Panc1 (cell line): ENCODE measurements at places on chromosomes 3 and 15.

DNA sequence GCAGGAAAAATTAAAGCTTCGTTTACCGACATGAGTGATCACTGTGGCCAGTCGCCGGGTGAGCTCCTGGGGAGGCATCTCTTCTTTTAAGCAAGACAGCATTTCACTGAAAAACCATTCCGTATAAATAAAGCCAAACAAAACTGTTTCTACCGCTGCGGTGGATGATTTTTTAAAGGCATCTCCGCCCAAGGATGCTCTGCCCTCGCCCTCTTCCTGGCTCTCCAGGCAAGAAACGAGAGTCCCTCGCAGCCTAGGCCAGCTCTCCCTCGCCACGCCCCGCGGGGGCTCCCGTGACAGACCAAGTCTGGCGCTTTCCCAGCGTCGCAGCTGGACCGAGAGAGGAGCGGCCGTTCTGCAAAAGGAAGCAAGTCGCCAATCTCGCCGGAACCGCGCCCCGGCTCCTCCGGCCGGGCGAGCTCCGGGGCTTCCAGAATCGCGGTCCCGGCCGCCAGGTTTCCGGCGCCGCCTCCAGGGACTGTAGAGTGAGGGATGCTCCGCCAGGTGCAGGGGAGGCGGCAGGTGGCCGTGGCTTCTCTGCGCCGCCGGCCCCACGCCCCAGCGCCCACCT is 458 bp downstream of the MCF2L2 start:
- no peak for DNase-seq

GRCh38 chr3:14562121-14562890 is 22.2 kb upstream of the GRIP2 start:
- no peak for DNase-seq

DNA sequence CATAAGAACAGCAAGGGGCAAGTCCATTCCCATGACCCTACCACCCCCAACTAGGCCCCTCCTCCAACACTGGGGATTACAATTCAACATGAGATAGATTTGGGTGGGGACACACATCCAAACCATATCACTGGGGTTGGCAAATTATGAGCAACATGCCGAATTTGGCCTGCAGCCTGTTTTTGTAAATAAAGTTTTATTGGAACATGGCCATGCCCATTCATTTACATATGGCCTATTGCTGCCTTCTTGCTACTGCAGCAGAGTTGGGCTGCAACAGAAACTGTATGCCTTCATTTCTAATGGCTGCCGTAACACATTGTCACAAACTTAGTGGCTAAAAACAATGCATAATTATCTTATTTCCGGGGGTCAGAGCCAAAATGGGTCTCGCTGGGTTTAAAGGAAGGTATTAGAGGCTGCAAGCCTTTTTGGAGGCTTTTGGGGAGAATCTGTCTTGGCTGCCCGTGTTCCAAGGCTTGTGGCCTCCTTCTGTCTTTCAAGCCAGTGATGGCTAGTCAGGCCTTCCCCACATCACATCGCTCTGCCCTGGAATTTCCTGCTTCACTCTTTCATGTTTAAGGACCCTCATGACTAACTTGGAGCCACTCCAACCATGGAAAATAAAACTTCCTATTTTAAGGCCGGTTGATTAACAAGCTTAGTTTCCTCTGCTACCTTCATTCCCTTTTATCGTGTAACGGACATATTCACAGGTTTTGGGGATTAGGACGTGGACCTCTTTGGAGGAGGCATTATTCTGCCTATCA is 428.5 kb upstream of the PROK2 start:
- no peak for DNase-seq

DNA sequence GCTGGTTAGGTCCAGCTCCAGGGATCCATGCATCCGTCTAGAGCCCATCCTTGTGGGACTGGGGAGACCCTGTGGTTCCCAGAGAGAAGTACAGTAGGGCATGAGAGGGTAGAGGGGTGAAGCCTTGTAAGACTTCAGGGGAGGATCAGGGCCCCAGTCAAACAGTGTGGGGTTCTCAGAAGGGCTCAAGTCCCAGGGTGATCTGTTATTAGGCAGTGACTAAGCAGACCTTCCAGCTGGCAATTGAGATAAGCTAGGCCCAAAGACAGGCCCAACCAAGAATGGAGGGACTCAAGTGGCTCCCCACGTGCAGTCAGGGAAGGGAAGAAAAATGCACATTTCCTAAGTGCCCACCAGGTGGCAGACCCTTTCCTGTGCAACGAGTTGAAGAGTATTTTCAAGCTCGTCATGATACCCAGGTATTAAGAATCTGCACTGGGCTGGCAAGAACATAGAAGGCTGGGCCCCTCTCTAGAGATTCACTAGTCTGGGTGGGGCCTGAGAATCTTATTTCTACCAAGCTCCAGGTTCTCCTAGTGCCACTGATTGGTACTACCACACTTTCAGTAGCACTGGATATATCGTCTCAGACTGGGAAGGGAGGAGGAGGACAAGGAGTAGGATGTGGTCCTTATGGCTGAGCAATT is 240.8 kb downstream of the NR1D2 start:
- DNase-seq, result peak; percentile 20

GRCh38 chr3:146322216-146322817 is 71.4 kb upstream of the PLSCR4 start:
- DNase-seq, result no peak

DNA sequence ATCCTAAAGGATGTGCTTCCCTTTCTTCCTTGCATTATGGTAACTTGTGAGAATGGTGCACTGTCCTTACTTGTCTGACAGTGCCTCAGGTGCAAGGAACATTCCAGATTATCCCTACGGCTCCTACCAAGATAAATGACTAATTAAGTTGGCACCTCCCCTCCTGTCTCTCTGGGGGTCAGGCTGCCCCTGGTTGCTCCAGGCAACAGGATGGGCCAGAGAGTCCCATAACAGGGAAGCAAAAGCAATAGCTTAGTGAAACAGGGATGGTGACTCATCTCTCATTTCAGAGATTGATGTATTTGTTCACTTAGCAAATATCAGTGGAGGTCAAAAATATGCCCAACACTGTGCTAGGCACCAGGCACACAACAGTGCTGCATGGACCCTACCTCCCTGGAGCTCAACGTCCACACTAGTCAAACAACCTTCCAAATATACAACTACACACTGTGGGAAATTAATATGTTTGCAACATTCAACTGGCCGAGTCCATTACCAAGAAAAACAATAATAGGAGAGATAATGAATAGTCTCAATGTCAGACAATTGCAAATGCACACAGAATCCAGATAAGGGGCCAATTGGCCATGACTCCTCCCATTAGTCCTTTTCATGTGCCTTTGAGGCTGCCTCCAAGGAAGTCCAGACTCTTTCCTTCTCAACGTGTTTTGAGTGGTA is 249.0 kb downstream of the TLE3 start:
- no peak for DNase-seq

GRCh38 chr15:88393719-88394519 is 73.3 kb downstream of the MRPL46 start:
- DNase-seq, result no peak

- DNase-seq, result no peak
Observed at GRCh38 chr3:72238801-72239200, 453.9 kb upstream of the PROK2 start.

DNA sequence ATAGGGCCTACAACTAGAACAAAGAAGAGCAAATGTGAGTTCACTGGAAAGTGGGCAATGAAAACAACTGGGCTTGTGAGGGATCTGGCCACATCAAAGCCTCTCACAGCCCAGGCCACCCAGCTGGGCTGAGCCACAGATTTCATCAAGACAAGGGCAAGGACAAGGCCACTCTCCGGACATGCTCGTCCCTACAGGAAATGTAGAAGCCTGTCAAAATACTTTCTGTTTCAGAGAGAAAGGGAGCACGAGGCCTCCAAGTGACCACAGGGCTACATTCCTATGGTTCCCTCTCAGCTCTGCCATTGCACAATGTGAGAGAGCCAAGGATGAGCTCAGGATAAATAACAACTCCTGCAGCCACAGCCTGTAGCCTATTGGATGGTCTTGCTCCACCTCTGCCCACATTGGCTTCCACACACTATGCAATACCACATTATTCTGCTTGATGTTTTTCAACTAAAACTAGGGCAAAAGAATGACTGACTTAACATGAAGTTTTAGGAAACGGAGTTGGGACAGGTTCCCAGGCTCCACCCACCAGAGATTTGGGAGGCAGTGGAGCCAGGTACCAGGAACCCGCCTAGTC is 12.1 kb downstream of the TBC1D2B start:
- DNase-seq, result no peak

DNA sequence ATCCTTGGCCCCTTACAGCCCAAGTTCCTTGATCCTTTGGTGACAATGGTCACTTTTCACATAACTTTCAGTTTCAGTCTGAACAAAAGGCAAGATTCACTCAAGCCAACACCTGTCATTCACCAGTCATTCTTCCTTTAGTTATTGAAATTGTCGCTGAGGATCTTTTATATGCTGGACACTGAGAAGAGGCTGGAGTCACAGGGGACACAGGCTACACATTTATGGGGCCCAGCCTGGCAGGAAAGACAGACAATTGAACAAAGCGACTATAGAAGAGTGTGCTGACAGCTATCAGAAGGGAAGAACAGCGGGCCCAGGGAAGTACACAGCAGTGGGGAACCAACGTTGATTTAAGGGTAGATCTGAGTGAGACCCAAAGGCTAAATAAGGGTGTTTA is 69.8 kb upstream of the PROK2 start:
- DNase-seq, result no peak

GRCh38 chr3:52408466-52408865 is 36.4 kb downstream of the SEMA3G start:
- no peak for DNase-seq

- DNase-seq, result no peak
Observed at GRCh38 chr15:70318594-70319465, 221.1 kb upstream of the TLE3 start.

GRCh38 chr3:53350652-53351051 is 3.3 kb upstream of the DCP1A start:
- no peak for DNase-seq

DNA sequence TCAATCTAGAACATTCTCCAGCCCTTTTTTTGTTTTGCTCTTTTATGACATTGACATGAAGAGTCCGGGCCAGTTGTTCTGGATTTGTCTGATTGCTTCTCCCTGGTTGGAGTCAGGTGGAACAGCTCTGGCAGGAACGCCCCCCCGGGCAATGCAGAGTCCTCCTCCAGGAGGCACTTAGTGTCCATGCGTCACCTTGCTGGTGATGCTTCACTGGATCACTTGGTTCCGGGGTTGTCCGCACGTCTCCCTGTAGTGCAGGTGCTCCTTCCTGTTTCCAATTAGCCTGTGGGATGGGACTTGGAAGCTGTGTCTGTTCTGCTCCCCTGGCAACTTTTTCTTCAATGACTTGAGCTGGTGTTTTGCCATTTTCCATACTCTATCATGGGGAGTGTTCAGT is 9.8 kb downstream of the CSK start:
- no peak for DNase-seq

DNA sequence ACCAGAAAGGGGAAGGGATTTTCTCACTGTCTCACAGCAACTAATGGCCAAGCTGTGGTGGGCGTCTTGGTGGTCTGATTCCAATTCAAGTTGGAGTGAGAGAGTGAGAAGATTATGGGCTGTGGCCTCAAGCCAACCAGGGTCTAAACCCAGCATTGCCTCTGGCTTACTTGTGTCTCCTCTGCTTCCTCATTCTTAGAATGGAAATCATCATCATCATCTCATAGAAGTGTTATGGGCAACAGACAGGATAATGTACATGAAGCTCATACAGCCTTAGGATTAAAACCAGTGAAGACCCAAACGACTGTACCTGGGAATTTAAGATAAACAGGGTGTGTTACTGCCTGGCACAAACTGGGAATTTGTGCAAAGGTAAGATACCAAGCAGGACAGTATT is 29.1 kb upstream of the IREB2 start:
- no peak for DNase-seq

DNA sequence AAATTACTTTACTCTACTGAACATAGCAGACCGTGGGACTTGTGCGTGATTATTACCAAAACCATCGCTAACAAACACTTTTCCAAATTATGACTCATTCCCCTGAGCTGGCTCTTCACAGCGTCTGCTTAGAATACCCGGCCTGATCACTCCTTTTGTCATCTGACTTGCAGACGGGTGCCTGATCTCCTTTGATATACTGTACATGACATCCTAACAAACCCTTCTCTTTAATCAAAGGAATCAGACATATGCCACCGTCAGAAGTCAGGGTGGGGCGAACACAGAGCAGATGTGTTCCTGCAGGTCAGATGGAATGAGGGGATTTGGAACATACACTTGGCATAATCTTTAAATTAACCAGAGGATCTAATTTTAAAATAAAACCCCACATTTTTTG is 48.5 kb upstream of the SH3GL3 start:
- no peak for DNase-seq

GRCh38 chr3:120350401-120350941 is 1.3 kb upstream of the LRRC58 start:
- DNase-seq, result no peak

DNA sequence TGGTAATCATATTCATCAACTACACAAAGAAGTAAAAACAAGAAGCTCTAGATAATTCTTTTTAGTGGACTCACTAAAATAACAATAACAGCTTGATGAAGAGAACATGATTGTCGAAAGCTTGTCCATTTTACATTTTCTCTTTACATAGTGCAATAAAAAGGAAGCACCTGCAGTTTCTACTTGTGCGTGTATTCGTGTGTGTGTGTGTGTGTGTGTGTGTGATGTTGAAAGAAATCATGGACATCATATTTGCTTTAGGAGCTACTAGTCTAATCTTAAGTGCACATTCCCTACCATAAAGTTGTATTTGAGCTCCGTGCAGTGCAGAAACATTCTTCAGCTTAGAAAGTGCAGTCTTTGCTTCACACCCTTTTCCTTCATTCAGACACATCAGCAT is 288.8 kb downstream of the ZBTB20 start:
- no peak for DNase-seq

GRCh38 chr15:90071220-90071807 is 31.0 kb downstream of the IDH2 start:
- peak; percentile 47 for DNase-seq

DNA sequence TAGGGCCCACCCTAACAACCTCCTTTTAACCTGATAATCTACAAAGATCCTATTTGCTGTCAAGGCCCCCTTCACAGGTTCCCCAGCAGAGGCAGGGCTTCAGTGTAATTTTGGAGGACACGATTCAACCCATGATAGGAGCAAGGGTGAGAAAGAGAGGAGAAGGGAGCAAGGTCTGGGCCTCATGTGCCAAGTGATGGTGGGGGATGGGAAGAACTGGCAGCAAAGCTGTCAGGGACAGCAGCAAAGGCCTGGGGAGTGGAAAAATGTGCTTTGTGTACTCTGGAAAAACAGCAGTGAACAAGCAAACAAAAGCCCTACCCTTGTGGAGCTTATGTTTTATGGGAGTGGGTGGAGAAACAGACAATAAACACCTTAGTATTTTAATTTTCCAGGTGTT is 2.7 kb upstream of the GALNT15 start:
- DNase-seq, result no peak

GRCh38 chr3:106508331-106508893 is 639.6 kb upstream of the CBLB start:
- no peak for DNase-seq

DNA sequence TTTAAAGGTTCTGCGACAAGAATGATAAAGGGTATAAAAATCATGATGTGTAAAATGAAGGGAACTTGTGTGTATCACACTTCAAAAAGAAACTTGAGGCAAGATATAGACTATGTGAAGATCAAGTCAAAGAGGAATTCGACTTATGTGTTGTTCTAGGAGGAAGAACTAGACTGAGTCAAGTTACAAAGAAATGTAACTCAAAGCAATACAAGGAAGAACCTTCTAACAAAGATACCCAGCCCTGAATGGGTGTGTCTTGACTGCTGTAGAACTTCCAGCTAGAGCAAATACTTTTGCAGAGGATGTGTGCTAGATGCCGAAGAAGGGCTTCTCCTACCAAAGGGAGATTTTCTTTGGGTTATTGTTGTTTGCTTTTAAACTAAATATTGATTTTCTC is 2.4 kb downstream of the SLC49A4 start:
- no peak for DNase-seq
